ENCODE measurements at places on chromosomes 12 and 14.

DNA sequence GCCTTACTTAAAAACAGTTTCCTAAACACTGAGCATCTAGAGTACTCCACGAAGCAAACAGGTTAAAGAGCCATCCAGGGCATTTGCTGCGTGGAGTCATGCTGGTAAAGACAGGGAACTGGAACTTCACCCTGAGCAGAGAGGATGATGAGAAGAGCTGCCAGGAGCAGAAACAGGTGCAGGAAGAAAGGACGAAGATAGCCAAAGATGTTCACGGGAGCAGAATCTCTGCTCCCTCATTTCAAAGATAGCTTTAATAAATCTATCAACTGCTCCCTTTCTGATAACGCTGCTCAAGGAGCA is 280.8 kb upstream of the FKBP4 start:
- DNase-seq = no peak

DNA sequence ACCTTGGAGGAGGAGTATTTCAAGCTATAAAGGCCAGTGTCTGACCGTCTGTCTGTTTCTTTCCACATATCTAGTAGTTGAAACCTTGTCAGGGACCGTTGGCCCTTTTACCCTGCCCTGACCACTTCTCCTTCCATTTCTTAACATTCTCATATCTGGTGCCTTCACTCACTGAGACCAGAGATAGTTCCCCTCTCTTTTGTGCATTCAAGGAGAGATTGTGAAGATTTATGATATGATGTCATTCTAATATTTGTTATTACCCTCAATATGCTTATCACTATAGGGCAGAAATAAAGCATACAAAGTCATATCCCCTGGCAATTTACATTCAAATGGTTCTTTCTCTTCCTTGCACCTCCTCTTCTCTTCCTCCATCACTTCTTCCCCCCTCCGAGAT is 83.3 kb downstream of the PLXNC1 start:
- DNase-seq = no peak

DNA sequence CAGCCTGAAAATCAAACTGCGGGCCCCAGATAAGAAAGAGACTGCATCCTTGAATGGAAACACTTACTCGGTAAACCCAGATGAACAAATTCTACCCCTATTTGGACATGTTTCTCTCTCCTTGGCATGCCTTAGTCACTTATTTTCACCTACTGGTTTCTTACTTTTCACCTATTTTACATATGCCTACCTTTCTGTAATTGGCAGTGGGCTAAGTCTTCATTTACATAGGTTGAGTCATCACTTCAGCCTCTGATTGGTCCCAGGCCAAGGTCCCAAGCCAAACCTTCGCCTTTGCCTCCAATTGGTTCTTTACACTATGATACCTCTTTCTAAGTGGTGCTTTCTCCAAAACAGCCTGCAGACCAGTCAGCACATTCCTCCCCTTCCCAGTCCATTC is 111.3 kb downstream of the DYRK2 start:
- no peak for DNase-seq

DNA sequence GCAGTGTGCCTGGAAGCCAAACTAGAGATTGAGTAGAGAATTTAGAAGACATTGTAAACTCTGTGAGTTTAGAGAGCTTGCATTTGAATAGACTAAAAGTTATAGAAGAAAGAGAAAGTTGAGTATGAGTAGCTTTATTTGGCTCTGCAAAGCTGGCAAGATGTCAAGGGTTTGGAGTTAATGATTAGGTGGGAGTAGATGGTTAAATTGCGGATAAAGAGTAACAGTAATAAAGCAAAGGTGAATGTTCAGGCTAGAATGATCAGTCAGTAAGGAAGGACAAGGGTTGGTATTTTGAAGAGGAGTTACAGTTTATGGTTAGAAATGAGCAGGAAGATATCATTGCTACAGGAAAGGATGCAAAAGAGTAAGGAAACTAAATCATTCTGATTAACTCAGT is 5.2 kb downstream of the PPM1A start:
- no peak for DNase-seq

- no peak for DNase-seq
Measured at GRCh38 chr12:98873776-98874175, 228.7 kb downstream of the APAF1 start.

- no peak for DNase-seq
Measured at GRCh38 chr14:54818201-54819133, 84.2 kb downstream of the GCH1 start.

- peak; percentile 67 for DNase-seq
Measured at GRCh38 chr14:99971087-99971940, 93.9 kb upstream of the EVL start.

- DNase-seq = no peak
Measured at GRCh38 chr12:79020106-79020505, 155.5 kb downstream of the SYT1 start.

- DNase-seq = peak; percentile 46
Measured at GRCh38 chr14:92513204-92513965, at the start of gene RIN3. Gene RIN3, plus strand, starts transcription at chr14:92513781. Its CDS starts 152 bp downstream, at chr14:92513933.

GRCh38 chr12:53984901-53985691 is at the start of gene HOXC10:
Gene HOXC10, plus strand, starts transcription at chr12:53985146. Its CDS starts 114 bp downstream, at chr12:53985260.
- DNase-seq = no peak

GRCh38 chr14:92556255-92556741 is 42.7 kb downstream of the RIN3 start:
- no peak for DNase-seq

DNA sequence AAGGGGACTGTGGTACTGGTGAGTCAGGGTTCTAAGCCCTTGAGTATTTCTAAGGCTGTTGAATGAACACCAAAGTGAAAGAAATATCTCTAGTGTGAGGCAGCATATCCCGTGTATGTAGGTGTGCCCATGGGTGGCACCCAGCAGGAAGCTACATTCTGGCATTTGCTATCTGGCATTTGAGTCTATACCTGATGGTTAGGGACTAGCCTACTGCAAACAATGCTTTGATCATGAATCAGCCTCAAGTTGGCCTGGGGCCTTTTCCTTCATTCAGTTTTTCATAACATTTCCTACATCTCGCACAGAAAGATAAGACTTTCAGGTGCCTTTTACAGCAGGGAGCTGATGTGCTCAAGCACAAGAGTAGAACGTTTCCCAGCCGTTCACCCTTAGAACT is 85.7 kb upstream of the E2F7 start:
- DNase-seq = no peak

DNA sequence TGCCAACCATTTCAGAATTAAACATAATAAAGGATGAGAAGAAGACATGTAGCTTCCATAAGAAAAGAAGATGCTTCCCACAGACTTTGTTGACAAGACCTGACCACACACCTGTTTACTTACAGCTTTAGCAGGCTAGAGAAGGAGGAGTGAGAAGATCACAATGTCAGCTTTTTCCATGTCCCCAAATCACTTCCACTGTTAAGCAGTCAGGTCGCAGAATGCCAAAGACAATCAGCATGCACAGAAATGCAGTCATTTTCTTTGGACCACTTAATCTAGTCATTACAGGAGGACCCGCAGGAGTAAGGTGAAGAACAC is 314.9 kb downstream of the SSPN start:
- no peak for DNase-seq

DNA sequence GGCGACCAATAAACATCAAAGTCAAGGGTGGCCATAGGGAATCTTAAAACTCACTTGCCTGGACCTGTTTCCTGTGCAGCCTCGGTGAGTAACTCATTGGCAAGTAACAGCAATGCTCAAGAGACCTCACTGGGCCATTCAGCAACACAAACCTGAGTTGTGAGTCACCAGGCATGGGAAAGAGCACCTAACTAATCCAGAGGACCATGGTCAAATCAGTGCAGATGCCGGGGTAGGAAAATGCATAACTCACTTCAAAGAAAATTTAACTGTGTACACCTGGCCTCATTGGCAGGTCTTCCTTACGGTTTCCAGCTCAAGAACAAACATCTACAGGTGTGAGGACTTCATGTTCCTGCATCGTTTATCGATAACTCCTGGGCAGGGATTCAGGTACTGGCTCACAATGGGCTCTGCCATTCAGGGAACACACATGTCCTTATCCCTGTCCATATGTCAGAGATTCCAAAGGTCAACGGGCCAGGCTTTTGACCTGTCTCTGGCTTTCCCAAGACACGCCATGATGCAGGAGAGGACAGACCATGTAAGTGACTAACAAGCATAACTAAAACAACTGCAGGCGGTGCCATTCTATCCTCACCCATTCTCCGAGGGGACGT is 211.8 kb downstream of the ANO2 start:
- DNase-seq = no peak

- DNase-seq = no peak
Measured at GRCh38 chr12:104544836-104545235, 88.1 kb downstream of the CHST11 start.

DNA sequence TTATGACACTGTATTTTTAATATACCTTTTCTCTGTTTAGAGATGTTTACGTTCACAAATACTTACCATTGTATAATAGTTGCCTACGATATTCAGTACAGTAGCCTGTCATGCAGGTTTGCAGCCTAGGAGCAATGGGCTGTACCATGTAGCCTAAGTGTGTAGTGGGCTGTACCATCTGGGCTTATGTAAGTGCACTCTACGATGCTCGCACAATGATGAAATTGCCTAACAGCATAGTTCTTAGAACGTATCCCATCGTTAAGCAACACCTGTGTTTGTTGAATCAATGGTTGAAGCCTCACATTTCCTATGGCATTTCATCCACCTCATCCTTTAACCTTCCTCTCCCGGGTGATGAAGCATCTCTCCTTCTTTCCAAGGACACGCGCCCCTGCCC is 12.5 kb upstream of the EML1 start:
- DNase-seq = no peak

DNA sequence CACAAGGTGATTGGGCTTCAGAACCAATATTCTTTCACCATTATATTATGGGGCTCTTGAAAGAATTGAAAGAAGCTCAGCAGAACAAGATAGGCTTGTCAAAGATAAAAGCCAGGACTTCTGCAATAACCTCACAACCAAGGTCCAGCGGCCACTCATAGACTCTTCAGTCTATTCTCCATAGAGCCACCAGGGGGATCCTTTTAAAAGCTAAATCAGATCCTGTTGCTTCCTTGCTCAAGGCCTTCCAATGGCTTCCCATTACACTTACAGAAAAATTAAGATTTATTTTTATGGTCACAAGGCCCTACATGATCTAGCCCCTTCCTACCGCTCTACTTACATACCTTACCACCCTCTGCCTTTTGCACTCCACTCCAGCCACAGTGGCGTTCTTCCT is 169.6 kb downstream of the C12orf42 start:
- DNase-seq = no peak

DNA sequence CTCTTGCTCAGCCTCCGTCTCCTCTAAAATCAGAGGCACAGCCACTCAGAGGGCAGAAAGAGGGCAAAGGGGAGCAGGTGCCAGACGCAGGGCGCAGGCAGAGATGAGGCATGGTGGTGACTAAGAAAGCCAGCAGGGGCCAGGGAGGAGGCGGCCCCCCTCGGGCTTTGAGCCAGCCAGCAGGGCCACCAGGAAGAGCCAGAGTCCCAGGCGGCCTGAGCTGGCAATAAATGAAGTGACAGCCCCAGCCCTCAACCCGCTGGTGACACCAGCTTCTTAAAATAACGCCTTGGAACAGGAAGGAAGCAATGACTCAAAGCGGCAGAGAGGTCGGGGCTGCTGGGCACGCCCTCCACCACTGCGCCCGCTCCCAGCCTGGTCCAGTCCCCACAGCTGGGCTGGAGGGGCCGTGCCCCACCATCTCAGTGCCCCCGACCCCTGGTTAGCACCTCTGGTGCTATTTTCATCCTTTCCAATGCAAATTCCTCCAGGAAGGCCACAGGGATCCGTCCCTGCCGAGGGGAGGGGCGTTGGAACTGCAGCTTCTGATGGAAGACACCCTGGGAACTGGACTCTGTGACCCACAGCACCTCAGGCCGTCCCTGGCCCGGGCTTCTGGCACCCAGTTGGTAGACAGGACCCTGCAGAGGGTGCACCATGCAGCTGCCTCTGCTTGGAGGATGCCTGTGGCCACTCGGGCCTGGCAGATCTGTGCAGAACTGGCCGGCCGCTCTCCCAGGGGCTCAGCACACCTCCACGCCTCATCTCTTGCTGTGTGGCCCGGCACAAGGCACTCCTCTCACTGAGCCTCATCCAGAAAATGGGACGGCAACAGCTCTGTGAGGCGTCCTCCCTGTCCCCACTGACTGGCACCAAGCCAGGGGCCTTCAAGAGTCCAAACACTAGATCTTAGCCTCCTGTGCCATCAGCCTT is 113.7 kb downstream of the NCOR2 start:
- DNase-seq = peak; percentile 79

GRCh38 chr12:19127270-19127669 is 2.3 kb upstream of the PLEKHA5 start:
- DNase-seq = no peak

Data from stimulated activated naive B cell treated with anti-CD40 and anti-IgM and Interleukin-4, amounts not matched to agents 10 μg/mL and 1 μg/mL and 100 μg/mL, for 72 hours (primary cell).